Calu3 (cell line): ENCODE measurements at places on chromosomes 11 and 22. TPM values are rescaled to one million over a fixed set of nuclear protein-coding genes. Genes with fewer than 3 reads are reported as not detected.

Gene OR5A2
- not detected in 2 replicates for total RNA-seq

Gene BACE1
- total RNA-seq = 9.6 and 10.7 TPM in 2 replicates

Gene POLR2F
- 105 and 111 TPM in 2 replicates for total RNA-seq

Gene IGSF9B
- 10.2 and 13.2 TPM in 2 replicates for total RNA-seq

DNA sequence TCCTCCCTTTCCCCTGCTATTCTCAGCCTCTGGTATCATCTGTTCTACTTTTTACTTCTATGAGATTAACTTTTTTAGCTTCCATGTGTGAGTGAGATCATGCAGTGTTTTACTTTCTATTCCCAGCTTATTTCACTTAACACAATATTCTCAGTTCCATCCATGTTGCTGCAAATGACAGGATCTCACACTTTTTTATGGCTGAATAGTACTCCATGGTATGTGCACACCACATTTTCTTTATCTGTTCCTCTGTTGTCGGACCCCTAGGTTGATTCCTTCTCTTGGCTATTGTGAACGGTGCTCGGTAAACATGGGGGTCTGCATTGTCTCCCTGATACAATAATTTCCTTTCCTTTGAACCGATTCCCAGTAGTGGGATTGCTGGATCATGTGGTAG, 81.0 kb upstream of the RAB1B start:
- H3K27ac ChIP-seq = no peak overlapping the region
- H3K4me3 ChIP-seq = no peak overlapping the region
- DNase-seq = no peak

- DNase-seq = no peak
- H3K36me3 ChIP-seq = peaks cover 5% of the 10 kb centered on the region
- peaks cover 27% of the 10 kb centered on the region for H3K27me3 ChIP-seq
Observed at GRCh38 chr22:28438183-28438768, 241.4 kb downstream of the TTC28 start.
